ENCODE measurements at places on chromosomes 4 and X.

DNA sequence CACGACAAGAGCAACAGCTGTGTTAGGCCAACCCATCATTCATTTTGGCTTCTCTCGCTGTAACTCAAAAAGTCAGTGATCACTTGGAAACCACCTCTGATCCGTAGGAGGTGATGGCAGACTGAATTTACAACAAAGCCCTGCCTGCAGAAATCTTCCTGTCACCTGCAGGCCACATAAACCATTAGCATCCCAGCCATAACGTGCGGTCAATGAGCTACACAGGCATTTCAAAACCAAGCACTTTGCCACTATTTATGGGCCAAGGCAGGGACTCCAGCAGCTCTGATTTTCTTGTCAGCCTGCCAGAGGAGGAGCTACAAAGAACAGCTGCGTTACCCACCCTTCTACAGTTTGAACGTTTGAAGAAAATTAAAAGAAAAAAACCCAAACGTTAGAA is 228.1 kb upstream of the PPARGC1A start:
- DNase-seq: no peak

GRCh38 chr4:184097241-184097605 is 120.5 kb downstream of the ENPP6 start:
- DNase-seq: no peak

- no peak for DNase-seq
These were observed 5.4 kb upstream of the TRPC3 start for GRCh38 chr4:121957266-121957665.

GRCh38 chr4:68451246-68452211 is 4.3 kb downstream of the TMPRSS11E start:
- DNase-seq: no peak

GRCh38 chrX:115362334-115363095 is 73.0 kb downstream of the LUZP4 start:
- DNase-seq: no peak

DNA sequence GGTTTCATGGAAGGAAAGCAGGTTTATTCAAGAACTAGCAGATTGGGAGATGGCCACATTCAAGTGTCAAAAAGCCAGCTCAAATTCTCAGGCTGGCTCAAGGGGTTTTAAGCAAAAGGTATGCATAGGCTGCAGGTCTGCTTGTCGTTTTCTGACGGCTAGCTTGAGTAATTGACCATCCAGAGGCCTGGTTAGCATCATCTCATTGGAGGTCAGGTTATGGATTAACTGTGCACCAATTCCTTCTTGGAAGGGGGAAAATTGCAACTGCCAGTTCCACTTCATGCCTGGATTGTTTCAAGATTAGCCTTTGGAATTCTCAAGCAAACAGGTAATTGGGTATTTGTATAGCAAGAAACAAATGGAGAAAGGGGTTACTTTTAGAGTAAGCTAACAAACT is 62.1 kb downstream of the FUNDC1 start:
- DNase-seq: no peak

All from hippocampal formation (tissue), 2 donors.